ENCODE measurements at places on chromosomes 2 and 18.

DNA sequence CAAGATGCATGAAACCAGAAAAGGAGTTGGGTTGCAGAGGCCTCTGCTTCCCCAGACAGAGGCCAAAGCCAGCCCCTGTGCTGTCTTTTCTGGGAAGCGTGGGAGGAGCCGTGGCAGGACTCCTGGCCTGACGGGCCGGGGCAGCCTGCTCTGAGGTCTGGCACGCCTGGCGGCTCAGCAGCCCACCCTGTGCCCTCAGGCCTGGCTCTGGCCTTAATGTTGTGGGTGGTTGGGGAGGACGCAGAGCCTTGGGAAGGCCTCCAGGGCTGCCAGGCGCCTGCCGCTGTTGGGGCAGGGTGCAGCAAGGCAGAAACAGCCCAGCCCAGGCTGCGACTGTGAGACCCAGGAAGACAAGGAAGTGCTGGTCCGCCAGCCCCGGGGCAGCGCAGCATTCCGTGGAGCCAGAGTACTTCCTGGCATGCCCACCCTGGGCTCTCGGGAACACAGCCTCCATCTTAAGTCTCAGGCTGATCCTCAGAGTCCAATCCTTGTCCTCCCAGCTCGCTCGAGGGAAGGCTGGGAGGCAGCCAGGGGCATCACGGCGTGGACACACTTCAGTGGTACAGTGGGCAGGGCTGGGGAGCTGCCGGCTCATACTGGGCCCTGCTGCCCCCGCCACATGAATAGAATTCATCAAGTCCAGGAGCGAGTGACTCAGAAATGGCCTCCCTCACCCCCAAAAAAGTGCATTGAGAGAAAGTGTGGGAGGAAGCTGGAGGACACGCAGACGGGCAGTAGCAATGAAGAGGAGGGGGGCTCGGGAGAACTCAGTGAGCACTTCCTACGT, 72.6 kb downstream of the EMX1 start:
- DNase-seq, result no peak

DNA sequence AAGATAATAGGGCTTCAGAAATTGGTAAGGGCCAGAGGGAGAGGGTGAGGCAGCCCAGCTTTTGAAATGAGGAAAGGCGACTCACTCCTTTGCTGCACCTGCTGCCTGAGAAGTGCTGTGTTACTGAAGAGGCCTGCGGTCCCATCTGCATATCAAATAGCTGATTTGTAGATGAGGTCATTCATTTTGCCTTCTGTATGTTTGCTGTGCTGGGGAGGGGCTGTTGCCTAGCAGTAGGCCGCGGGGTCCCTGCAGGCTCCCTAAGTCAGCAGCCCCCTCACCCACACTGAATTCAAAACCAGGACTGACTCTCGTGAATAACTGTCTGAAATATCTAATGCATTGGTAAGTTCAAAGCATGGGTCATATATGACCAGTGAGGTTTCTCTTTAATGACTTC, 377.2 kb downstream of the SOX11 start:
- DNase-seq, result no peak

- no peak for DNase-seq
These were observed 740.3 kb upstream of the HS6ST1 start for GRCh38 chr2:129058981-129059380.

DNA sequence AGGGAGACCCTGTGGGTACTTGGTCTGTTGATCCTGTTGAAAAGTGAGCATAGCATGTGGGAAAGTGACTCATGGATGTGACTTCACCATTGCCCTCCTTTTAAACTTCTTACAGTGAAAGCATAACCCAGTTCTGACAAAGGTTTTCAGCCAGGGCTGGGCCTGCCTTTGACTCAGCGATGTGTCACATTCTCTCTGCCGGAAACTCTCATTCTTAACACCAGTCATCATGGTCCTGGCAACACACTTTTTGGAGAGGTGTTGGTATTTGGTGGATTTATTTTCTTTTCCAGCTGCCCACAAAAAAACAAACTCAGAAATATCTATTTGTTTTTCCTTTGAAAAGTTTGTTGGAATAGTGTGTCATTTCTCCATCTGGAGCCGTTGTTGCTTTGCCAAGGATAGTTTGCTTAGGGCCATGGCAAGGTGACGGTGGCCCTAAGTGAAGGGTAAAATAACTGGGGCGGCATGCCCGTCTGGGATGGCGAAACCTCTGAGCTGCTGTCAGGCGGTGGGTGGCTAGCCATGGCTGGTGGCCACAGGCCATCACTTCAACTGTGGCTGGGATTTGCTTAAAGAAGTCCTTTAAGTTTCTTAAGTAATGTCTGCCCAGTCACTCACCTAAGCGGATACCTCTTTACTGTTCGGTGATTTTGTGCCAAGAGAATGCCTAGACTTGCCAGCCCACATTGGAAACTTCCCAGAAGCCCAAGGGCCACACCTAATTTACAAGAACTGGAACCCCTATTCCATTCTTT, 123.3 kb downstream of the LTBP1 start:
- DNase-seq, result peak; percentile 53

DNA sequence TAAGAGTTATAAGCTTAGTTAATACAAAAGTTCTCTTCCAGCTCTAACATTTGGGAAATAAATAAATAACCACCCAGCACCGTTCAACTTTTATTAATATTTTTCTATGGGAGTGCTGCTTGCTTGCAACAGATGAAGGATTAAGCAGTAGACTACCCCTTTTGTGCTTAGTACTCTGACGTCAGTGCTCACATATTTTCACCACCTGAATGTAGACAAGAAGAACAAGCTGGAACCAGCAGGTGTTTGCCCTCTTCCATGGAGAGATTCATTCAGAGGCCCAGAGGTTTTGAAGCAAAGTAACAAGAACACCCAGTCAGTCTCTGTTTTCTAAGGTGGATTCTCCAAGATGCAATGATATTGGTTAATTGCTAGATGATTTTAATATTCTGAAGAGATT, 307.1 kb upstream of the PIK3C3 start:
- DNase-seq, result no peak

DNA sequence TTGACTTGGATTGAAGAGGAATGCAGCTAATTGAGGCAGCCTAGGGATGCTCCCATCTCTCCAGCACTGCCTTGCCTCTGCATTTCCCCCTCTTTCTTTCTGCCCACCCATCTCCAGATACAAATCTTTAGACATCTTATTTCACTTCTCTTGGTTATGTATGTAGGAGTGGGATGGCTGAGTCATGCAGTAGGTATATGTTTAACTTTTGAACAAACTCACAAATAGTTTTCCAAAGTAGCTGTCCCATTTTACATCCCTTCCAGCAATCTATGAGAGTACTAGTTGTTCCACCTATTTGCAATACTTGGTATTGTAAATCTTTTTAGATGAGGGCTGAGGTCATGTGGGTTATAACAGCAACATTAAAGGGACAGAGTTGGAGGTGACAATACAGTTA, 329.9 kb downstream of the DYSF start:
- DNase-seq, result no peak

All from activated CD8-positive, alpha-beta T cell treated with anti-CD3 and anti-CD28 coated beads for 36 hours (primary cell).